Activated CD8-positive, alpha-beta T cell treated with anti-CD3 and anti-CD28 coated beads, Interleukin-2, amount 10 ng/mL, durations not matched to agents 7 days and 5 days (primary cell): ENCODE measurements at places on chromosomes 3 and 15. TPM values are rescaled to one million over a fixed set of nuclear protein-coding genes. Genes with fewer than 3 reads are reported as not detected.

DNA sequence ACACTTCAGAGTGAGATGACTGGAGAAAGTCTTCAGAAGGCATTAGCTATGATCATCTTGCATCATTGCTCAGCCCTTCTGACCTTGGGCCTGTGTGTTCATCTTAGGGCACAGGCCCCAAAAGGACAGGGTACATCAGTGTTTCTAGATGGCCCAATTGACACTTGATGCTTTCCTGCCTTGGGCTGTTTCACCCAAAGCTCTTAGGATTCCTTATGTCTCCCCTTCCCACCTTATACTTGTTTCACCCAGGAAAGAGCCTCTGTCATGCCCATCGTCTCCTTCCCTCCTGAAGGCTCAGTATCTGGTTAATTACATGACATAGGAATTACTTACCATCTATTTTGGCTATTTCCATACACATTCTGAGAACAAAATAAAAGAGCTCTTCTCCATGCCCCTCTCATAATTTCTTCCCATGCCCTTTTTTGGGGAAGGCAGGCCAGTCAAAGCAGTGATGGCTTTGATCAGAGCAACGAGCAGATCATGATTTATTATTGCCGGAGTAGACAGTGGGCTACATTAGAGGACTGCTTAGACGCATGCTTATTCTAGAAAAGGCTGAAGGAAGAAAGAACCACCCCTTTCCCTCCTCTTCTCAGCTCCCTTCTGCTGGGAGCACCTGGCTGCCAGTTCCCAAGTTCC lies 72.9 kb downstream of the GHSR start:
- H3K4me1 ChIP-seq, result no peaks in the 10 kb centered on the region
- no peak overlapping the region for H3K4me3 ChIP-seq
- H3K36me3 ChIP-seq, result peaks cover 17% of the 10 kb centered on the region
- no peak overlapping the region for H3K27ac ChIP-seq
- no peak for DNase-seq

PLSCR5 gene
- not detected for total RNA-seq

CA12 gene
- not detected for total RNA-seq

SLC27A2 gene
- 11.6 TPM for total RNA-seq
